Sciatic nerve (tissue), 2 donors: ENCODE measurements at places on chromosomes 13 and 19. TPM values are rescaled to one million over a fixed set of nuclear protein-coding genes. Genes with fewer than 3 reads are reported as not detected.

Gene BCL3
- 117 TPM for total RNA-seq

Gene CNMD
- total RNA-seq: 0.27 TPM

Gene LYPD3
- total RNA-seq: 1.6 TPM

Gene LENG8
- 305 TPM for total RNA-seq

DNA sequence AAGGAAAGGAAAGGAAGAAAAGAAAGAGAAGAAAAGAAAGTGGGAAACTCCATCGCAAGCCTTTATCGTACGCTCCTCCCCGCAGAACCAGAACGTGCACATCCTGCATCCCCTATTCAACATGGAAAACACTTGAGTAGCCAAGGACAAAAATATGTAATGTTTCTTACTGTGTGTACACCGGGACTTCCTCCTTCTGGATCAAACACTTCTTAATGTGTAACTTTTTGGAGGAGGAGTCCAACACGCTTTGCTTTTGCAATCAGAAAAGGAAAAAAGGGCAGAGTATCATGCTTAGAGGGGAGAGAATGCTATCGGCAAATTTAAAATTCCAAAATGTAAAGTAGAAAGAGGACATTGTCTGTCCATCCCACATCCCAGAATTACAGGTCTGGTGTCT is 7.8 kb upstream of the SHFL start:
- no peak for DNase-seq

- DNase-seq: no peak
Observed at GRCh38 chr13:26051231-26051656, 572 bp downstream of the SHISA2 start.

DNA sequence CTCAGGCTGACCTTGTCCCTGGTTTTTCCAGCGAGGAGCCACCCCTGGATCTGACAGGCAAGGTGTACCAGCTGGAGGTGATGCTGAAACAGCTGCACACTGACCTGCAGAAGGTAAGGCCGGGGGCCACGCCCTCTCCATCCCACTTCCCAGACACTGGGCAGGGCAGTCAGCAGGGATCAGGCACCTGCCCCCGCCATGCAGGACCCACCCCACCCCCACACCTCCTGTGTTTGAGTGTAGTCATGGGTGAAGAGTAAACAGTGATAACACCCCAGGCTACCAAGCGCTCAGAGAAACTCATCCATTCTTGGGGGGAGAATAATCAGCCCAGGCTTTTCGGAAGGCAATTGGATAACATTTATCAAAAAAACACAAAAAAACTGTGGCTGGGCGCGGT is 19.9 kb downstream of the DPF1 start:
- no peak for DNase-seq

GRCh38 chr13:51237887-51238286 is 15.7 kb downstream of the FAM124A start:
- DNase-seq: no peak

GRCh38 chr19:15107061-15108010 is at the start of gene SYDE1:
TSS of gene SYDE1 (plus strand) at chr19:15107401. CDS start at chr19:15107434, 33 bp downstream.
- DNase-seq: peak; percentile 74

DNA sequence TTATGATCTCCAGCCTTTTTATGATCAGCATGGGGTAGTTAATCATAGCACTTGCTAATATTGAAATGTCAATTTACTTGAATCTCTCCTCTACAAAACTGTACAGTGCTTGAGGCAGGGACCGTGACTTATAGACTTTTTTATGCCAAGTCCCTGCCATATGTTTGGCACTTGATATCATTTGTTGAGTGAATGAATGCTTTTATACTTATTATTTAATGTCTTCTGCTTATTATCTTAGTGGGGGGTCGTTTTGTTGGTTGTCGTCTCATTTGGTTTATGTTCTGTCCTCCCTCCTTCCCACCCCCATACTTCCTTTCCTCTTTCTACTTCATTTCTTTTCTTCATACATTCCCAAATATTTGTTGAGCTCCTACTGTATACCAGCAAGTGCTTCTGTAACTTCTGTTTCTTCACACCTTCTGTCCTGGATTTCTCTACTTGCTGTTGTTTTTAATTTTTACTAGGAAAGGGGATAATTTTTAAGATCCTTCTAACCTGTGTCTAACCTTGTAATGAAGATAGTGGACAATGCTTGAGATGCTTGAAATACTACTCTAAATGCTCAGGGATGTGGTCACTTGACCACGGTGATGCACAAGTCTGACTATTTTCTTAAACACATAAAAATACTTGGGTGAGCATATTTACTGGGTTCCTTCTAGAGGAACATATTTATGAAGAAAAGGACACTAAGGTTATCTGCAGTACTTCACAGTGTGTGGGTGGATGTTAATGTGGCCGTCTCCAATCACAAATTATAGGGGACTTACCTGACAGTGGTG is 223.8 kb downstream of the TDRD3 start:
- DNase-seq: no peak

DNA sequence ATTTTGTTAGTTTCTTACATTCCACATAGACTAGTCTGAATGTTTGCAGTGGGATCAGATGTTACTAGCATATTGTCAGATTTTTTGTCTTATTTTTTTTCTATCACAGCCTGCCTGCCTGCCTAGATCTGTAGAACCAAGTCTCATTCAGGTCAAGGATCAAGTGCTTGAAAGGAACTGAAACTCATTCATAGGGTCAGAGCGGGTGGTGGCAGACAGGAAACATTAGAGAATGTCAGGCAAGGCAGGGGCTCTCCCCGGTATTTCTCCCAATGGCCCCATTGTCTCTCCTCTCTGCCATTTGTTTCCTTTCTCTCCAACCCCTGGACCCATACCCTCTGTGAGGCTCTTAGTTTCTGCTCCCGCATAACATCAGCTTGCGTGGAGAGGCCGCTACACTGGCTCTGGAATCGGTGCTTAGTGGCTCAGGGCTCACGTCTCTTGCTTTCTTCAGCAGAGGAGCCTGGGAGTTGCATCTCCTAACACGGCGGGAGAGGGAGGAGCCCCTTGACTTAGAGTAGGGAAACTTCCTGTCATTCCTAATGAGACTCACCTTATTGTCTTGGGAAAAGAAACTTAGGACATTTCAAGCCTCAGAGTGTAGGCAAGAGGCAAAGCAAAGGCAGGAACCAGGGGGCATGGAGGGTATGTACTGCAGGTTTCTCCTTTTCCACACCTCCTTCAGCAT is 35.6 kb upstream of the SPATA13 start:
- DNase-seq: no peak

- DNase-seq: no peak
Observed at GRCh38 chr19:6014551-6015135, 36.7 kb upstream of the RANBP3 start.

DNA sequence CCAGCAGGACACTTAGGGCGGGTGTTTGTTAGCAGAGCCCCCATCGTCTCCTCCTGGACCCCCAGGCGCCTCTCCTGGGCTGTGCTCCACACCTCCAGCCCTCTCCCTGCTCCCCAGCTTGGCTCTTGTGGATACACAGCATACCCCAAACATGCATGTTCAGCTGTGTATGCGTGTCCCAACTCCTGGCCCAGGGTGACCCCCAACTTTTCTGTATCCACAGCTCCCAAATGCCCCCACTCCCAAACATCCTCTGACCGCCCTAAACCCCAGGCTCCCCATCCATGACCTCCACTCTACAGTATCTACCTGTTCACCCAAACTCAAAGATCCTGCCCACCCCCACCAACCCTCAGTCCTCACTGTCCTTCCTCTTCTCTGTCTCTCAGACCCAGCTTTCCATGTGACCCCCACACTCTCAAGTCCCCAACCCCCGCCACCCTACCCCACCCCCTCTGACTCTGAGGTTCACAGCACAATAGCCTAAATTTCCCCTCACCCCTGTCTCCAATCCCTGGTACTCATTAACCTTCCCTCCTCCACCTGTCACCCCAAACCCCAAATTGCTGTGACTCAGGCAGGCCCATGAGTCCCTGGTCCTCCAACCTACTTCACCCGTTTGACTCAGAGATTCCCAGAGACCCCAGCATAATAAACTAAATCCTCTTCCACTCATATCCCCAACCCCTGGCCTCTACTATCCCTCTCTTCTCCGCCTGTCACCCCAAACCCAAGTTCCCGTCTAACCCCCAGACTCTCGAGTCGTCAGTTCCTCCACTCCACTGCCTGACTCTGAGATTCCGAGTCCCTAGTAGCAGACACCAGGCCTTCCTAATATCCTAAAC is 968 bp downstream of the UBE2M start:
- no peak for DNase-seq

DNA sequence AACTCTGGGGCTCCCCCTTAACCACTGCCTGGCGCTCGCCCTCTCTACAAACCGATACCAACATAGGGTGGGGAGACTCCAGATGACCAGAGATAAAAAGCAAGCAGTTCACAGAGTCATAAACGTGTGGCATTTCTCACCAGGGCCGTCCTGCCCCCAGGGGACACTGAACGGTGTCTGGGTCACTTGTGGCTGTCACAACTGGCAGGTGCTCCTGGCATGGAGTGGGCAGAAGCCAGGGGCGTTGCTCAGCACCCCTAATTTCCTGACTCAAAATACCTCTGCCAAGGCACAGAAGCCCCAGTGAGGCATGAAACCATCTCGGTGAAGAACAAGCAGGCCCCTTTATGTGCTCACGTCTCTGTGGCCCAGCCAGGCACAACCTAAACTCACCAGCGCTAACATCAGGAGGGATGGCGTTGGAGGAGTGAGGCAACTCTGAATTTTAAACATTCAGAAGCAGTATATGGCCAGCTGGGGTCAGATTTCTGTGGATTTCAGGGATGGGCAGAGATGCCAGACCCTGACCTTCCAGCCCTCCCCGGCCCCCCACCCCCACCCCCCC is 1.8 kb downstream of the PIP5K1C start:
- DNase-seq: no peak

DNA sequence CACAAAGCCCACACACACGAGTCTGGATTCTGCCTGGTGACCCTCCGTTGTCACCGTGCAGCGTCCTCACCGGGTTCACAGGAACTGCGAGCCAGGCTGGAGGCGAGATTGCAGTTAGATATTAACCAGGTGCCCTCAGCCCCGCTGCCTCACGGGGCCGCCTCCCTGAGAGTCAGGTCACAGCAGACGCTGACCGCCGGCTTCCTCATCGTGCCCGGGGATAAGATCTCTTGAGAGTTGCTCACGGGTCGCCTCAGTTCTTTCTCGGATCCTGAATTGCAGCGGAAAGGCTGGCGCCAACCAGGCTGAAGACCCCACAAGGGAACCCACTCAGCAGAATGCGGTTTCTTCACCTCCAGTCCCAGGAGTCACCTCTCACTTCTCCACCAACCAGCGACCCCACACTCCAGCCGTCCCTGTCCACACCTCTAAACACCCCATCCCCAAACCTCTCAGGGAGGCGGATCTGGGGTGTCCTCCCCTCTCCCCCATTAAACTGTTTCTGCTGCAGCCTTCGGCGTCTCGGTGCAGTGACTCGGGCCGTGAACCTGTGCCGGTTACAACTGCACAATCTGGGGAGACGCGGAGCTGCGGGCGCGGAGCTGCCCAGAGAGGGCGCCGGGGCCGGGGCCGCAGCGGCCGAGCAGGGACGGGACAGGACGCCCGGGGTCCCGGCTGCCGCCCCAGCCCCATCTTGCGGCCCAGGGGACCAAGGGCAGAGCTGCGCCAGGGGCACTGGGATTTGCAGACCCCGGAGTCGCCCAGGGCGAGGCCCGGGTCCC is 591 bp downstream of the ZNF823 start:
- peak; percentile 66 for DNase-seq

DNA sequence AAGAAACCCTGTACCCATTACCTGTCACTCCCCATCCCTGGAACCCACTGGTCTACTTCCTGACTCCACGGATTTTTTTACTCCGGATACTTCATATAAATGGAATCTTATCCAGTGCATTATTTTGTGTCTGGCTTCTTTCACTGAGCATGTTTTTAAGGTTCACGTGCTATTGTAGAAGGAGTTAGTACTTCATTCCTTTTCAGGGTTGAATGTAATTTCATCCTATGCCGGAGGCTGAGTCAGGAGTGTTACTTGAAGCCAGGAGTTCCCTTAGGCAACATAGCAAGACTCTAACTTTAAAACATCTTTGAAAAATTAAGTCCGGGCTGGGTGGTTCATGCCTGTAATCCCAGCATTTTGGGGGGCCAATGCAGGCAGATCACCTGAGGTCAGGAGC is 17.9 kb upstream of the ELAVL1 start:
- no peak for DNase-seq

- no peak for DNase-seq
Observed at GRCh38 chr13:49030213-49030612, 54.5 kb downstream of the FNDC3A start.

DNA sequence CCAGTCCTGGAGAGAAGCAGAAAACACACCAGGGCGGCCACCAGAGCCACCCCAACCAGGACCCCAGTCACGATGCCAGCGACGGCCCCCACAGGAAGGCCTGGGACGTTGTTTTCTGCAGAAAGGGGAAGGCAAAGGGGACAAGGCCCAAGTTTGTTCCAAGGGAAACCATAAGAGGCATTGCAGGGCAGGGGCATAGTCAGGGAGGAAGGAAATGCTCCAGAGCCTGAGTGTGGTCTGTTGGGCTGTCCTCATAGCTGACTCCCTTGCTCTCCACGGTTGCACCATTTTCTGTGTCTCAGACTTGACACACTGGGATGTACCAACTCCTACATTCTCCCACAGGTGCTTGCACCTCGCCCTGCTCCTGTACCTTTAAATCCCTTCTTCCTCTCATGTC is 5.2 kb downstream of the CEACAM4 start:
- no peak for DNase-seq

DNA sequence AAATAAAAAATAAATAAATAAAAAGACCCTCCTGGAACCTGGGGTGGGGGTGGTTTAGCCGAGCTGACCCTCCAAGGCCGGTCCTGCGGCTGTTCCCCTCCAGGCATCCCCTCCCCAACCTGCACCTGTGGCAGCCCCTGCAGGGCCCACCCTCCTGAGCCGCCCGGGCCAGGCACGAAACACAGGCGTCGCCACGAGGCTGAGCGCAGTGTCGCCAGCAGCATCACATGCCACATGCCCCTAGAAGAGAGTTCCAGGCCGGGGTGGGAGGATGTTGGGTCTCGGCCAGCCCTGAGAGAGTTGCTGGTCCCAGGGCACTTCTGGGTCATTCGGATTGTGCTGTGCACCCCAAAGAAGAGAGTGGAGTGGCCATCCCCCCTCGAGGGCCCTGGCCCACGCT is 82.0 kb downstream of the KDM4B start:
- no peak for DNase-seq

- no peak for DNase-seq
Observed at GRCh38 chr13:49636705-49637104, 8.4 kb downstream of the ARL11 start.

DNA sequence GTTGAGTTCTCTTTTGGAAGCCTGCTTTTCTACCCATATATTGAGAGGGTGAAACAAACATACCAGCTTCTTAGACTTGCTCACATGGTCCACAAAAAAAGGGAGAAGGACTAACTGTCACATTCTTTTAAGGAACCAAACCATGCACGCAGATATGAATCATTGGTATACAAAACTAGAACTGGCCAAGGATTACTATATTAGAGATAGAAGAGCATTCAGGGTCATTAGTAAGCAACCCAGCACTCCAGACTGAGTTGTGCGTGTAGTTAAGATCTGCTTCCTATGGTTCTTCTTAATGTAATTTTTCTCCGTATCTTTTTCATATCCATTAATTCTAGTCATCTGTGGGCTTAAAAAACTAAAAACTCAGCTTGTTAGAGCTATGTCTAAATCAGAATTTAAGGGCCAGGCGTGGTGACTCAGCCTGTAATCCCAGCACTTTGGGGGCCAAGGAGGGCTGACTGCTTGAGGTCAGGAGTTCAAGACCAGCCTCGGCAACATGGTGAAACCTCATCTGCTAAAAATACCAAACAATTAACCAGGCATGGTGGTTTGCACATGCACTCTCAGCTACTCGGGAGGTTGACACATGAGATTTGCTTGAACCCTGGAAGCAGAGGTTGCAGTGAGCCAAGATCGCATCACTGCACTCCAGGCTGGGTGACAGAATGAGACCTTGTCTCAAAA is 19.6 kb downstream of the ALG5 start:
- no peak for DNase-seq
